NCI-H2081 (cell line): ENCODE measurements at places on chromosomes 13 and 19.
A peak's percentile ranks its signal among the peaks of the same experiment; 100 is the strongest.

GRCh38 chr19:10876459-10877240 is 5.3 kb downstream of the CARM1 start:
- no peak for DNase-seq

DNA sequence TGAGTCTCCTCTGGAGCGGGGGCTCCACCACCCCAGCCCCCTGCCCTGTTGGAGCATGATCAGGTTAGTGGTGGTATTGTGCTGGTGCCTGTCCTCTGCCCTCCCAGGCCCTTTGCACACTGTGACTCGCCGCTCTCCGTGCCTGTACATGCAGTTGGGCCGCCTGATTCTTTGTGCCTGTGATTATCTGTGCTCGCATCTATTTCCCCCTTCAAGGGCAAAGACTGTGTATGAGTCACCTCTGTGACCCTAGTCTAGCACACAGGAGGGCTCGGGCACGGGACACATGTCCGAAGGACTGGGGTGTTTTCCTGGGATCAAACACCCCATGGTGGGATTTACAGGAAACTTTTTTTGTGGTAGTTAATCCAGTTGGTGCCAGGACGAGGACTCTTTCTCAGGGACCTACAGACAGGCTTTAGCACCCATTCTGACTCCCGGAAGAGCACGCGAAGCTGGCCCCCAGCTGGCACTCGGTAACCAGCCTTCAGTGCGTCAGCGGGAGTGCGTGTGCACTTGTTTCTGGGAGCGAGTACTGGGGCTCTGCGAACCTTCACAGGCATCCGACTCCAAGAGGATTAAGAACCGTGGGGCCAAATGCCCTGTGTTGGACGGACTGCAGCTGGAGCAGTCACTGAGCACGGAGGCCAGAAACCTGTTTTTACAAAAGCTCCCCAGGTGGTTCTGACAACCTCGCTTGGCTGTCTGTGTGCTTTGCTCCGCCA is 6.7 kb downstream of the PPP1R37 start:
- peak; percentile 67 for DNase-seq

DNA sequence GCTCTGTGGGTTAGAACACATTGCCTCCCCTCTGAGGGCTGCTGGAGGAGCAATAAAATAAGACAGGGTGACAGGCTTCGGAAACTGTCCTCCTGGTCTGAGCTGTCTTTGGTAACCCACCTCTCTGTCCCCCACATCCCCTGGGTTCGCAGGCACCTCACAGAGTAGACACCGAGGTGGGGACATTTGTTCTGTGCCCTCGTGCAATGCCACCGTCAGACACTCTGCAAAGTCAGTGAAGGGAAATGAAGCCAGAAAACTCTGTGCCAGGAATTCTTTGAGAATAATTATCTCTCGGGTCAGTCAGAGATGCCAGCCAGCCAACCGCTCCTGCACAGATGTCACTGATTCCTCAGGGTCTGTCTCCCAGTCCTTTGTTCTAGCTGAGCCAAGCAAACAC is 493.6 kb downstream of the FOXO1 start:
- DNase-seq, result no peak

GRCh38 chr13:98258226-98258625 is 81.2 kb upstream of the RNF113B start:
- no peak for DNase-seq

- peak; percentile 24 for DNase-seq
Measured at GRCh38 chr19:34963573-34964406, at the start of gene ZNF792. ZNF792 (minus strand) TSS chr19:34964229; CDS start chr19:34963662, 567 bp downstream.

DNA sequence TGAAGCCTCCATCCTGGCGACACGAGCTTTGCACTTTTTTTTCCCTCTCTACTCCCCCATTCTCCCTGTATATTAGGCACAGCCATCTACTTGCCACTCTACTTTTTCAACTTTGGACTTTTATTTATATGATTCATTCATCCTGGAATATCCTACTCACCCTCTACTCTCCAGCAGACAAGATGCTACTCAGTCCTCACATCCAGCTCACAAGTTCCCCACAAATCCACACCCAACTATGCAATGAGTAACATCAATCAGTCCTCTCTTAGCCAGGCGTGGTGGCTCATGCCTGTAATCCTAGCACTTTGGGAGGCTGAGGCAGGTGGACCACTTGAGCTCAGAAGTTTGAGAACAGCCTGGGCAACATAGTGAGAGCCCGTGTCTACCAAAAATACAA is 23.9 kb upstream of the URAD start:
- no peak for DNase-seq

GRCh38 chr19:1028062-1028926 is 1.9 kb downstream of the CNN2 start:
- DNase-seq, result peak; percentile 44

DNA sequence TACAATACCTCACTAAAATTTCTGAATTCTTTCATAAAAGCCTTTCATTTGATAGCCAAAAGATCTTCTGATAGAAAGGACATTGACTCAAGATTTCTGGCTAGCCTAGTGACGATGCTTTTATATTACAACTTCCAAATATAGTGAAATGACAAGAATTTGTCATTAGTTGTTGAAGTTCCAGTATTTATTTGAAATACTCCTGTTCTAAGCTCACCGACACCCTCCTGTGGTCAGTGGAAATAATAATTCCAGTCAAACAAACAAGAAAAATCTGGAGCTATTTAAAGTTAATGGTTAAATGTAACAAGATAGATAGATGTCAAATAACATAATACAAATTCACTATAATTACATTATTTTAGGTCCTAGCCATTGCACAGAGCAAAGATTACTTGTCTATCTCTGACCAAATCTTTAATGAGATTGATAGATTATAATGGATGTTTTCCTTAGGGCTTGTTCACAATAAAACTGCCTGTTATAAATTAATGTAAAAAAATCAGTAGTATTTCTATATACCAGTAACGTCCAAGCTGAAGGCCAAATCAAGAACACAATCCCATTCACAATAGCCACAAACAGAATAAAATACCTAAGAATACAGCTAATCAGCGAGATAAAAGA is 195.5 kb downstream of the RGCC start:
- peak; percentile 37 for DNase-seq

DNA sequence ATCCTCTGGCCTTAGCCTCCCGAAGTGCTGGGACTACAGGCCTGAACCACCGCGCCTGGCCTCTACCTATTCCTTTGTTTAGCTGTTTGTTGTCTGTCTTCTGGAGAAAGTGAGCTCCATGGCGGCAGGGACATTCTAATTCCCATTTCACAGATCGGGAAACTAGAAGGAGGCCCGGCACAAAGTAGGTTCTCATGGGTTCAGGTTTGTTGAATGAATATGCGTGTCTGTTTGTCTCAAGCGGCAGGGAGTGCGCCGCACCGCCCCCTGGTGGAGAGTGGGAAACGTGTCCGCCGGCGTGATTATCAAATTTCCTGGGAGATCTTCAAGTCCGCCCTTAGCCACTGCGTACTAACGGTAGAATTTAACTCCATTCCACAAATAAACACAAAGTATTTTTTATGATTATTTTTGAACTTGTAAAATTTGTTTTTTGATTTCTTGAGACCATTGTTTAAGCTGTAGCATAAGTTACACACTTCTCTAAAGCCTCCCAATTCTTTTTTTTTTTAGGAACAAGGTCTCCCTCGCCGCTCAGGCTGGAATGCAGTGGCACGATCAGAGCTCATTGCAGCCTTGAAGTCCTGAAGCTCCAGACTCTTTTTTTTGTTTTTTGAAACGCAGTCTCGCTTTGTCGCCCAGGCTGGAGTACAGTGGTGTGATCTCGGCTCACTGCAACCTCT is 8.9 kb upstream of the CCDC9 start:
- peak; percentile 11 for DNase-seq

DNA sequence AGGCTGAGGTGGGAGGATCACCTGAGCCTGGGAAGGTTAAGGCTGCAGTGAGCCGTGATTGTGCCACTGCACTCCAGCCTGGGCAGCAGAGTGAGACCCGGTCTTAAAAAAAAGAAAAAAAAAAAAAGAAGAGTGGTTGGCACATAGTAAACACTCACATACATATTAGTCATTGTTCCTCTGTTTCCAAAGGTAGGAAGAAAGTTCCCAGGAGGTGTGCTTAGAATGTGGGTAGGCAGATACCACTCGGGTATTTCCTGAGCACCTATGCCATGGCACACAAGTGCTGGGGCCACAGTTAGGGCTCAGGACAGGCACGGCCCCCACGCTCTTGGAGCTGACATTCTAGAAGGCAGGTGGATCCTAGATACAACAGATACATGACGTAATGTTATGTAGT is 41.4 kb downstream of the SIPA1L3 start:
- DNase-seq, result no peak

GRCh38 chr19:43997631-43998290 is 5.0 kb upstream of the ZNF230 start:
- DNase-seq, result no peak

DNA sequence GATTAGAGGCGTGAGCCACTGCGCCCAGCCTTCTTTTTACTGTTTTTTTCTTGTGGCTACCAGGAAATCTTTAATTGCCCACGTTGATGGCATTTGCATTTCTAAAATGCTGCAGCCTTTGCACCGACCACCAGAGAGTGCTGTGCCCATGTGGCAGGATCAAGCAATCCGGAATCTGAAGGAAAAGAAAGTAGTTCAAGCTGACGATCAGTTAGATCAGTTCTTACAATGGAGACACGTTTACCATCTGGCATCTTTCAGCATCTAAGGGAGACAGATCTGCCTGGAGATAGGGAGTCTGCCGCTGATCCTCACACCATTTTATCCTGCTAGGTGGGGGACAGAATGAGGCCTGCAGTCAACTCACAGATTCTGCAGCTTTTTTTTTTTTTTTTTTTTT is 19.9 kb downstream of the TINCR start:
- DNase-seq, result no peak

GRCh38 chr13:110193491-110193890 is 113.5 kb downstream of the COL4A1 start:
- no peak for DNase-seq

- no peak for DNase-seq
Measured at GRCh38 chr13:40399756-40400155, 266.7 kb downstream of the FOXO1 start.

GRCh38 chr13:40064154-40065097 is 409.0 kb downstream of the COG6 start:
- no peak for DNase-seq

DNA sequence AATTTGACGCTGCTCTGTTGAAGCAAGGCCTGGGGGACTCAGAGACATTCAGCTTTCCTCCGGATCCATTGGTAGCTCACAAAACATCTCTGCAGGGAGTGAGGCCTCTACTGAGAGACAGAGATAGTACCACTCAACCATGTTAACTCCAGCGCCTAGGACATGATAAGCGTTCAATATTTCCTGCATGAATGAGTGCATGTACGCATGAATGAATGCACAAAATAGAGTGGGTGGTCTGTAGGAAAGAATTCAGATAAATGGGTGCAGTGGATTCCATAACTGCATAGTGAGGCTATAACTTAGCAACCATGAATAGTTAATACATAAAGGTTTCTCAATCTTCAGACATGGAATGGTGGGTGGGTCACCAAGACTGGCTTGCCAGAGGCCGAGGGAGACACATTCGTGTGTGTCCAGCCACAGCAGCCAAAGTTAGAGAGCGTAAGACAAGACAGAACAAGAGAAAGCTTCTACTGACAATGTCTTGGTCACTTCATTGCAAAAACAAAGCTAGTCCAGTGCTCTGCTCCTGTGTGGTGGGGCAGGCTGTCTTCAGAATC is 36.3 kb upstream of the RCBTB2 start:
- DNase-seq, result no peak

DNA sequence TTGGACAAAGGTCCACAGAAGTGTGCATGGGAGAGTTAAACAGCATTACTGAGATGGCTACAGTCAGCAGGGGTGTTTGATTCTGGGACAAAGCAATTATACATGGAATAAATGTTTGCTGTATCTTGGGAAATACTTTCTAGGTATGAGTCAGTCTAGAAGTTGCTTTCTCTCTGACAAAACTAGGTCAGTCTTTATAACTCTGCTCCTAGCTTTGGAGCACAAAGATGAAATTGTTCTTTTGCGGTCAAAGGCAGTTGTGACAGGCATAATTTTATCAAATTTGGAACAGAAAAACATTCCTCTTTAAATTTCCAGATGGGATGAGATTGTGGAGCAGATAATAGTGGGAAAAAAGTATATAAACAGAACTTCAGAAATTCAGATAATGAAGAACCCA is 1045.4 kb upstream of the MIR17HG start:
- no peak for DNase-seq

DNA sequence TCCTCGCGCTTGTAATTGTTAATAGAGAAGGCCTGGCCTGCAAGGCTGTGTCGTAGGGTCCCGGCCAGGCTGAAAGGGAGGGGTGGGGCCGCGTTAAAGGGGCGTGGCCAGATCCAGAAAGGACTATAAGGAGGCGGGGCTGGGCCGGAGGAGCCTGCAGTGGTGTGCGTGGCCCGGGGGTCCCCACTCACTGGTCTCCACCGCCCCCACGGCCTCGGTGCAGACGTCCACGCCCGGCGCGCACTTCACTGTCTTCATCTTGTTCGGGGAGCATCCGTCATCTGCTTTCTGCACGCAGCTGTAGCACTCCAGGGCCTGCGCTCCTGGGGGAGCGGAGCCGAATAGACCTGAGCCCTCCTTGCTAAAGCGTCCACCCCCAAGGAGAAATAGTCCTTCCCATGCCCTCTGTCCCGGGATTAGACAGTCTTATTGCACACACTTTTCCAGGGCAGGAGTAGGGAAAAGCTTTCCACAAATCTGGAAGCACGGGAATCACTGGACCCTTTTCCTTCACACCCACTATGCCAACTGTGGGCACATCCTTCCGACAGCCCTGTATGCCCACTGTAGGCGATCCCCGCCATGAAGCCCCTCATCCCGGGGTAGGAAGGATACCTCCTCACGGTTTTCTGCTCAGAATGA is 1.2 kb downstream of the LYPD3 start:
- DNase-seq, result no peak

- DNase-seq, result no peak
Measured at GRCh38 chr13:83340170-83340569, 542.1 kb downstream of the SLITRK1 start.

DNA sequence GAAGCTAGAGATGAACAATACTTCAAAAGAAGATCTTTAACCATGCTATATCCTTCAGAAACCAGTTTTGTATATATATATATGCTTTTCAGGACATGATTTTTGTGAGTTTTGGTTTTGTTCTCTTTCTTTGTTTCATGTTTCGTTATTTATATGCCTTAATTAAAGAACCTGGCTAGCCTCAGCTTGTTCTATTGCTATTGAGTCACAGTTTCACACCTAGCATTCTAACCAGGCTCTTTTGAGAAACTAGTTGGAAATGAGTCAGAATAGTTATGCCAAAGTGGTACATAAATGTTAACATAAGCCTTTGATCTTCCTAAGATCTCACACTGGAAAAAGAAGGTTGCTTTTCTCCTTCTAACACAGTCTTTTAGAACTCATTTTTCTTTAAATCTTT is 1925.2 kb downstream of the OLFM4 start:
- no peak for DNase-seq

DNA sequence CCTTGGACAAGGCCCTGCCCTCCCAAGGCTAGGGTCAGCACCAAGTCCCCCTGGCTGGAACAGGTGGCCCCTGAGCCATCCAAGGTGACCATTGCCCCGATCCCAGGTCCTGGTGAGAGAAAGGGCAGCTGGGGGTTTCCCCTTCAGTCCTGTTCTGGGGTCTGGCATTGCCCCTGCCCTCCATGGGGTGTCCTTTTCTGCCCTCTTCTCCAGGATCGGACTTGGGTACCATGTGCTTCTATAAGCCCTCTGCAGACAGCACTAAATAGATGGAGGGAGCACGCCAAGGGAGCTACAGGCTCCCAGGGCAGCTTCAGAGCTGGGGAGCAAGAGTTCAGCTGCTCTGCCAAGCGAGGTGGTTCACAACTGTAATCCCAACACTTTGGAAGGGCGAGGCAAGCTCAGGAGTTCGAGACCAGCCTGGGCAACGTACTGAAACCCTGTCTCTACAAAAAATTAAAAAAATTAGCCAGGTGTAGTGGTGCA is 13.5 kb upstream of the KCNN1 start:
- no peak for DNase-seq

GRCh38 chr19:31092274-31092673 is 257.0 kb downstream of the TSHZ3 start:
- DNase-seq, result no peak
